Muscle of leg (tissue), 16 donors: ENCODE measurements at places on chromosomes 4 and X.
A peak's percentile ranks its signal among the peaks of the same experiment; 100 is the strongest.

DNA sequence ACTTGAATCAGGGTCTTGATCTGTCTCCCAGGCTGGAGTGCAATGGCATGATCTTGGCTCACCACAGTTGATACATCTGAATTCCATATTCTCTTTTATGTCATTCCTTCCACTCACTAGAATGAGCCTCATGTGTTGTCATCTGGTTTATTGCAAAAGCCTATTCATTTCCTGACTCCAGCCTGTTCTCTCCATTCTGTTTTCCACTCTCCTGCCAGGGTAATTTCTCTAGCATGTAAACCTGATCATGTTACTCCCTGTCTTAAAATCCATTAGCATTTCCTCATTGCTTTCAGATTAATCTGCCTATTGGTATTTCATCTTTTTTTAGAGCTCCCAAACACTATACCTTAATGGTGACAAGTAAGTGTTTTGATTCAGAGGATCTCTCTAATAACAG is 4.3 kb upstream of the DDX60L start:
- peak; percentile 89 for DNase-seq

DNA sequence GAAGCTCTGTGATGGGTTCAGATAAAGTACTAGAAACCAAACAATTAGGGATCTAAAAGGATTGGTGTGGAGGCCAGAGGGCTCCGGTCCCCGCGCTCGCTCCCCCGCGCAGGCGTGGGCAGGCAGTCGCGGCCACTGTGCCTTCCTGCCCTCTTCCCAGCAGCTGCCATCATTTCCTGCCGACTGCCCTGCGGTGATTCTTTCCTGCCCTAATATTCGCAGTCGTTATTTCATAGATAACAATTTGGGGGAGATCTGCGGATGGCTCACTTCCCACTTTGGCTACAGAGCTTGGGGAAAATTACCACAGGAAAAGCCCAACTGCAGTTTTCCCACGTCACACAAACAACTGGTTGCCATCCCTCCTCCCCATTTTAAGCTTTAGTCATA is 2.2 kb downstream of the GRIA2 start:
- DNase-seq: no peak

DNA sequence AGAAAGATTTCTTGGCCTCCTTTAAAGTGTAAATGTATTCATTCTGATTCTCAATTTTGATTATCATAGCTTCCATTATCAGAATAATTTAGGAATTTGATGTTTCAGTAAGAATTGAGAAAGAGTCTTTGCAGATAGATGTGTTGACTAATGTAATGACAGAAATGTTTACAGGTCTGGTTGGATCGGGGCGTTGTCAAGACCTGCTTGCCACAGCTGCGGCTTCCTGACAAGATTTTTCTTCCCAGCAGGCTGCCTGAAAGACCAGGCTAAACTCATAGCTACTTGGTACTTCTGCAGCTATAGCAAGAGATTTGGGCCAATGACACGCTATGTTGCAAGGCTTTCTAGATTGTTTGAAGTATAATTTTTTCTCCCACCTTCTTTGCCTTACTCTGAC is 91.5 kb upstream of the ANKRD50 start:
- no peak for DNase-seq

DNA sequence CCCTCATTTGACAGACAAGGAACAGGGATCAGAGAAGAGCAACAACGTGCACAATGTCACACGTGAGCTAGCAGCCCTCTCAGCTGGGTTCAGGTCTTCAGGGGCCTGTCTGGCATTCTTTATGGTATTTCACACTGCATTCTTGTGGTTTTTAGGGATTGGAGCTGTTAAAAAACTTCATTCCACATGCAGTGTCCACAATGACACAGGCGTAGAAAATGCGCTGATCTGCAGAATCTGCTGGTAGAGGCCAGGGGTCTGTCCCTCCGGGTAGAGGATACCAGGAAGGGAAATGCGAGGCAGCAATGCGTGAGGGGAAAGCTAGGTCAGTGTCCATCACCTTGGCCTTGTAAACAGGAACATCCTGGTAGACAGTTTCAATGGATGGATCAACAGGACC is 36.6 kb downstream of the MAP7D3 start:
- DNase-seq: peak; percentile 67

GRCh38 chrX:2498781-2499302 is 1.9 kb downstream of the DHRSX start:
- DNase-seq: peak; percentile 54

GRCh38 chr4:89719536-89720090 is 117.3 kb downstream of the SNCA start:
- no peak for DNase-seq

DNA sequence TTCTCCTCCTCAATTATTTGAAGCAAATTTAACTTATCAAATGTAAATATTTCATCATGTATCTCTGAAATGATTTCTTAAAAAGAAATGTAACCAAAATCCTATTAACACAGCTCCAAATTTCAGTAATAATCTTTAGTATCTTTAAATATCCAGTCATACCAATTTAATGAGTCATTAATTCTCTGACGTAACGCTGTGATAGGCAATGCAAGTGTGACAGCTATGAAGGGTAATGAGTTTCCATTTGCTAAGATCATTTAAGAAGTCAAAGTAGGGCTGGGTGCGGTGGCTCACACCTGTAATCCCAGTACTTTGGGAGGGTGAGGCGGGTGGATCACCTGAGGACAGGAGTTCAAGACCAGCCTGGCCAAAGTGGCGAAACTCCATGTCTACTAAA is 15.6 kb downstream of the RPS3A start:
- DNase-seq: no peak
